ENCODE measurements at places on chromosomes 3 and 15. TPM values are rescaled to one million over a fixed set of nuclear protein-coding genes. Genes with fewer than 3 reads are reported as not detected.

DNA sequence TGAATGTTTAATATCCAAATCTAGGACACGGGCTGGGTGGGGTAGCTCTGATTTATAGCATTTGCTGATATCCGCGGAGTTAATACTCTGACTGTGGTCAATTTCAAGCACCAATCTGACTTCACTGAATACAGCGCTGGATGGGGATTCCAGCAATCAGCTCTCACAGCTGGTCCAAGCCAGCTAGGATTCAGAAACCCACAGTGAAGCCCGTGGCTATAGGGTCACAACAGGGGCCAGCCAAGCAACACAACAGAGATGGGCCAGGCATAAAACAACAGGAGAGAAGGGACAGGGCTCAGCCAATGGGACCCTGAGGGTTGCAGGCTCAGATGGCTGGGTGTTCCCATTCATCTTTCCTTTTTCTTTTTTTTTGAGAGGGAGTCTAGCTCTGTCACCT, 5.4 kb upstream of the LMAN1L start:
- peaks cover 9% of the 10 kb centered on the region for H3K36me3 ChIP-seq
- H3K4me1 ChIP-seq = no peaks in the 10 kb centered on the region
- no peaks in the 10 kb centered on the region for H3K27me3 ChIP-seq
- H3K4me3 ChIP-seq = no peak overlapping the region
- no peak for DNase-seq
- H3K27ac ChIP-seq = no peak overlapping the region

DNA sequence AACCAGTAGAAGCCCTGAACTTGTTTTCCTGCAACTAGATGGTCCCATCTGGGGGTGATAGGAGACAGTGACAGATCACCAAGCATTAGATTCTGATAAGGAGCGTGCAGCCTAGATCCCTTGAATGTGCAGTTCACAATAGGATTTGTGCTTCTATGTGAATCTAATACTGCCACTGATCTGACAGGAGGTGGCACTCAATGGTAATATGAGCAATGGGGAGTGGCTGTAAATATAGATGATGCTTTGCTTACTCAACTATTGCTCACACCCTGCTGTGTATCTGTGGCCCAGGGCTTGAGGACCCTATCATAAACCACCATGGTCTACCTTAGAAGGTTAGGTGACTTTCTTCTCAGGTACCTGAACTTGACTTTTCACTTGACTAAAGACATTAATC, 417.1 kb upstream of the ARHGEF26 start:
- no peak overlapping the region for H3K4me3 ChIP-seq
- no peaks in the 10 kb centered on the region for H3K4me1 ChIP-seq
- DNase-seq = no peak

The POPDC2 gene
- total RNA-seq = 2.7 TPM

- no peak overlapping the region for H3K27ac ChIP-seq
- no peaks in the 10 kb centered on the region for H3K36me3 ChIP-seq
- H3K27me3 ChIP-seq = no peaks in the 10 kb centered on the region
- no peaks in the 10 kb centered on the region for H3K4me1 ChIP-seq
- H3K4me3 ChIP-seq = no peak overlapping the region
- no peak for DNase-seq
Observed at GRCh38 chr3:52874160-52874701, 23.1 kb downstream of the STIMATE start.

The TMEM266 gene
- total RNA-seq = 0.30 TPM

DNA sequence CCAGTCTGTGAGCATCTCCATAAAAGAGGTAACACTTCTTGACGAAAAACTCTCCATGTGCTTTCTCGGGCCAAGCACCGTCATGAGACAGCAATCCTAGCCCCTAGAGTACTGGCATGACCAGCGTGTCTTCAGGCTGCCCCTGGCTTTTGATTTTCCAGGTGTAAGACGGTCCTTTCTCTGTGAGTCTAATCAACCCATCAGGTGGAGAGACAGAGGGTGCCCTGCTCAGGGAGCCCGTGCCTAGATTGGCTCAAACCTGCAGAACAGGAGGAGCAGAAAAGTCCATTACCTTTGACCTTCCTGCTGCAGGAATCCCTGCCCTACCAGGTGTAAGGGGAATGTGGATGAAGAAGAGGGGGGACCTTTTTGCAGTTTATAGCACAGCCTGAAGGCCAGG, 109.5 kb upstream of the CHRM5 start:
- DNase-seq = no peak
- no peaks in the 10 kb centered on the region for H3K27me3 ChIP-seq
- no peaks in the 10 kb centered on the region for H3K36me3 ChIP-seq
- H3K4me1 ChIP-seq = no peaks in the 10 kb centered on the region

DNA sequence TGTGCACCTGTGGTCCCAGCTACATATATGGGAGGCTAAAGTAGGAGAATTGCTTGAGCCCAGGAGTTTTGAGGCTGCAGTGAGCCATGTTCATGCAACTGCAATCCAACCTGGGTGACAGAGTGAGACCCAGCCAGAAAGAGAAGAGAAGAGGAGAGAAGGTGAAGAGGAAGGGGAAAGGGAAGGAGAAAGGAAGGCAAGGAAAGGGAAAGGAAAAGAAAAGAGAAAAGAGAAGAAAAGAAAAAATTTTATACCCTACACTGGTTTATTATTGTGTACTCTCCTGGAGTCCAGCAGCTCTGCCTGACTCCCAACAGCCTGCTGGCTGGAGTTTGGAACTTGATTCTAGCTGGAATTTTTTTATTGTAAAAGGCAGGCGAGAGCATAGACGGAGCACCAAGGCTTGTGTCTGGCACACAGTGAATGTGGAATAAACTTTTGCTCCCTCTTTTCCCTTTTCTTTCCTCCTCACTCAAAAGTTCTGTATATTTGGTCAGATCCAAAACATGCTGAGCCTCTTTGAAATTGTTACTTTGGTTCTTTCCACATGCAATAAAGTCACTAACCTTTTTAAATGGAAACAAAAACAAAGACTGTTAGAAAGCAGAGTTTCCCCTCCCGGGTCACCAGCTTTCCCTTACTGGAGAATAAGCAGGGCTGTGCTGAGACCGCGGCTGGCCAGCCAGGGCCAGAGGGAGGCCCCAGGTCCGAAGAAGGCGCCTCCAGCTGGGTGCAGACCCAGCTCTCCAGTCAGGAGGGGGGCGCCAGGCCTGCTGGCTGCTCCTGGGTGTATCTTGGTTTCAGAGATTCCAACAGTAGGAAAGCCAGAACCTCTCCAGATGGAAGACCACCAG, 9.9 kb downstream of the THSD4 start:
- no peak overlapping the region for H3K4me3 ChIP-seq
- no peaks in the 10 kb centered on the region for H3K27me3 ChIP-seq
- no peaks in the 10 kb centered on the region for H3K4me1 ChIP-seq
- no peak for DNase-seq
- H3K27ac ChIP-seq = no peak overlapping the region

- H3K4me1 ChIP-seq = no peaks in the 10 kb centered on the region
- no peaks in the 10 kb centered on the region for H3K27me3 ChIP-seq
- no peak overlapping the region for H3K4me3 ChIP-seq
- H3K36me3 ChIP-seq = no peaks in the 10 kb centered on the region
- no peak for DNase-seq
Observed at GRCh38 chr3:119779731-119780383, 2.0 kb upstream of the NR1I2 start.

The LRRN1 gene
- total RNA-seq = 13.3 TPM

DNA sequence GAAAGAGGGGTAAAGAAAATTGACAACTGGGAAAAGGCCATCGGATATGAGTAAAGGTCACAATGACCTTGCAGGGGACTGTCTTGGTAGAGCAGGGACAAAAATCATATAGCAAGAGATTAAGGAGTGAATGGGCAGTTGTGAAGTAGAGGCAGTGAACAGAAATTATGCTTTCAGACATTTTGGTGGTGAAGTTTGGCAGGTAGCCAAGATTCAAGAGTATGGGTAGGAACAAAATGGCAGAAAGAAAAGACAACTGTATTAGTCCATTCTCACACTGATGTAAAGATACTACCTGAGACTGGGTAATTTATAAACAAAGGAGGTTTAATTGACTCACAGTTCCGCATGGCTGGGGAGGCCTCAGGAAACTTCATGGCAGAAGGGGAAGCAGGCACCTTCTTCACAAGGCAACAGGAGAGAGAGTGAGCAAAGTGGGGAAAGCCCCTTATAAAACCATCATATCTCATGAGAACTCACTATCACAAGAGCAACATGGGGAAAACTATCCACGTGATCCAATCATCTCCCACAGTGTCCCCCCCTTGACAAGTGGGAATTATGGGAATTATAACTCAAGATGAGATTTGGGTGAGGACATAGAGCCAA, 84.0 kb downstream of the CGNL1 start:
- H3K4me3 ChIP-seq = no peak overlapping the region
- DNase-seq = no peak
- H3K36me3 ChIP-seq = no peaks in the 10 kb centered on the region
- no peak overlapping the region for H3K27ac ChIP-seq

DNA sequence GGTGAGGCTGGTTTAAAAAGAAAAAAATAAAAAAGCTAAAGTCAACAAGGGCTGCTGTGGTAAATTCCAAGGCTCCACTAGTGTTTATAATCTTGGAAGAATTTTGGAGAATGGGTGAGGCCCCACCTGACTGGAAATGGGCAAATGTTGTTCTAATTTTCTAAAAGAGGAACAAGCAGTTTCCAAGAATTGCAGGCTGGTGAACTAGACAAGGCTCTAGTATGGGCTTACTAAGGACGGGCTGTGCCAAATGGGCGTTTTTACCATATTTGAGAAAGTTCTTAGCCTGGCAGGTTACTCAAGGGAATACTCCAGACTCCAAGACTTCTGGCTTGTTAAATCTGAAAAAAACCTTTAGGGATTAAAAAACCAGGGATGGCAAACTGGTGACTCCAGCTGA, 67.0 kb upstream of the ABHD2 start:
- no peak for DNase-seq
- H3K4me1 ChIP-seq = peaks cover 37% of the 10 kb centered on the region
- no peak overlapping the region for H3K4me3 ChIP-seq
- H3K36me3 ChIP-seq = no peaks in the 10 kb centered on the region
- no peaks in the 10 kb centered on the region for H3K27me3 ChIP-seq

GRCh38 chr15:60154764-60155325, 150.7 kb downstream of the FOXB1 start:
- no peaks in the 10 kb centered on the region for H3K36me3 ChIP-seq
- H3K27ac ChIP-seq = no peak overlapping the region
- H3K4me3 ChIP-seq = no peak overlapping the region
- DNase-seq = no peak
- no peaks in the 10 kb centered on the region for H3K4me1 ChIP-seq

- H3K27me3 ChIP-seq = no peaks in the 10 kb centered on the region
- H3K4me1 ChIP-seq = peaks cover 26% of the 10 kb centered on the region
- DNase-seq = no peak
- H3K36me3 ChIP-seq = peaks cover 26% of the 10 kb centered on the region
Observed at GRCh38 chr3:39142067-39142466, 11.3 kb downstream of the CSRNP1 start.

- H3K36me3 ChIP-seq = no peaks in the 10 kb centered on the region
- H3K27ac ChIP-seq = no peak overlapping the region
- H3K27me3 ChIP-seq = no peaks in the 10 kb centered on the region
- no peak overlapping the region for H3K4me3 ChIP-seq
- DNase-seq = no peak
- no peaks in the 10 kb centered on the region for H3K4me1 ChIP-seq
Observed at GRCh38 chr3:124133366-124133940, 141.5 kb upstream of the ROPN1 start.

GRCh38 chr3:152322756-152323155, 54.0 kb downstream of the MBNL1 start:
- no peaks in the 10 kb centered on the region for H3K4me1 ChIP-seq
- no peak overlapping the region for H3K4me3 ChIP-seq
- H3K27me3 ChIP-seq = no peaks in the 10 kb centered on the region
- no peaks in the 10 kb centered on the region for H3K36me3 ChIP-seq
- no peak overlapping the region for H3K27ac ChIP-seq
- DNase-seq = no peak

- peaks cover 3% of the 10 kb centered on the region for H3K4me1 ChIP-seq
- H3K27me3 ChIP-seq = no peaks in the 10 kb centered on the region
- no peak overlapping the region for H3K27ac ChIP-seq
- no peaks in the 10 kb centered on the region for H3K36me3 ChIP-seq
Observed at GRCh38 chr3:177126015-177126773, 71.1 kb downstream of the TBL1XR1 start.

- H3K4me1 ChIP-seq = no peaks in the 10 kb centered on the region
- DNase-seq = no peak
- no peaks in the 10 kb centered on the region for H3K36me3 ChIP-seq
- H3K27me3 ChIP-seq = no peaks in the 10 kb centered on the region
Observed at GRCh38 chr3:191244242-191244867, 45.3 kb downstream of the OSTN start.

- no peaks in the 10 kb centered on the region for H3K27me3 ChIP-seq
- H3K4me1 ChIP-seq = no peaks in the 10 kb centered on the region
- no peaks in the 10 kb centered on the region for H3K36me3 ChIP-seq
- no peak overlapping the region for H3K4me3 ChIP-seq
Observed at GRCh38 chr3:13593615-13594014, 44.7 kb downstream of the FBLN2 start.

The GOLGA6L9 gene
- total RNA-seq = 3.1 TPM

DNA sequence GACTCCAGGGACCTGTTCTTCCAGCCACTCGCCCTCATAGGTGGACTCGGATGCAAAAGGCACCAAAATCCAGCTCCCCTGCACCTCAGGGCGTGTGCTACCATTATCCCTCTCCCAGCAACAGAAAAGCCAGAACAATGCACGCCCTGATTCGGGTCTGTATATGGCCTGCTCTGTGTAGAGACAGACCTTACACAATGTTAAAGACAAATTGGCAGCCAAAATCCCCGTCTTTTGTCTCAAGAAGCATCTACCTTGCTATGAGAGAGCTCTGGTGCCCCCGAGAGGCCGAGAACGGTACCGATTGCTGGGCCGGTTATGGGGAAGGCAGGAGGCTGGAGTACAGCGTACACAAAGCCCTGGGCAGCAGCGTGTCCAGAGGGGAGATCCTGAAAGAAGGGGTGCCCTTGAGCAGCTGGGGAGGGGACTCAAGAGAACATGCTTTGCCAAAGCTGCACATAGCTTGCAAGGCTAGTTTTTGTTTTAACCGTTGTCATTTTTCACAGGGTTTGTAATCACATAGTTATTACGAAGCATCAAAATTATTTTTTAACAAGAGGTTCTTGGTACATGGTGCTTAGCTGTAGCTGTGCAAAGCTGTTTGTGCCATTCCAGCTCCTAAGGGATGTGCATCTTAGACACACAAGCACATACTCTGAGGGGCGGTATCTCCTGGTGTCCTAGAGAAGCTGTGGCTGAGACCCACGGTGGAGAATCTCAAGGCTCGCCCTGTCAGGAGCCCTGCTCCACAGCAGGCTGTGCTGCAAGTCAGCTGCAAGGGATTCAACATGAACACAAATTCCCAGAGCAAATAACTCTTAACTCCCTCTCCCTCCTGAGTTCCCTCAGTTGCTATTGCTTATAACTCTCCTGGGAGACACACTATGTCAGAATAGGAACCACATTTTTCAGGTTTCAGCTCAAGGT, 461.5 kb upstream of the PPP2R3A start:
- H3K36me3 ChIP-seq = no peaks in the 10 kb centered on the region
- peak; percentile 68 for DNase-seq
- H3K4me3 ChIP-seq = no peak overlapping the region
- H3K27ac ChIP-seq = no peak overlapping the region

The CLSTN2 gene
- total RNA-seq = 19.0 TPM

DNA sequence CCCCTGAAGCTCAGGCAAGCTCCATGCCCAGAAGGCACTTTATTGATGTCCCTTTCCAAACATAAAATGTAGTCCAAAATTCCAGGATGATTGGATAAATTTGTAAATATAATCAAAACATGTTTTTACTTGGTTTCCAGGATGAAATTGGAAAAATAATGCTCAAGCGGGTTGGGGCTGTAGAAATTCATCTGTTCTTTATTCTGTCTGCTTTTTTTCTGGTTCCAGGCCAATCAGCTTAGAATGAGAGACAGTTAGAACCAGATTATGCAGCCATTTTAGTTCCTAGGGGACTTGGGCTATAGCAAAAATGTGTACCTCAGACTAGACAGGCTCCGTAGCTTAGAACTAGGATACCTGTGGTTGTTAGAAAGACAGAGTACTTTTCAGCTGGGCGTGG, 450.8 kb downstream of the MCTP2 start:
- H3K27ac ChIP-seq = no peak overlapping the region
- no peak overlapping the region for H3K4me3 ChIP-seq
- H3K27me3 ChIP-seq = no peaks in the 10 kb centered on the region
- no peaks in the 10 kb centered on the region for H3K36me3 ChIP-seq
- H3K4me1 ChIP-seq = no peaks in the 10 kb centered on the region
- DNase-seq = no peak

Measured in tibial nerve (tissue), 4 donors.